ENCODE measurements at places on chromosomes 16 and 17. TPM values are rescaled to one million over a fixed set of nuclear protein-coding genes. Genes with fewer than 3 reads are reported as not detected.
A peak's percentile ranks its signal among the peaks of the same experiment; 100 is the strongest.

- DNase-seq = no peak
These were observed 835.6 kb upstream of the RBFOX1 start for GRCh38 chr16:6496996-6497395.

- DNase-seq = no peak
These were observed 525.2 kb upstream of the GOT2 start for GRCh38 chr16:59259074-59259949.

GRCh38 chr17:31458829-31459228 is 67.4 kb downstream of the RAB11FIP4 start:
- no peak for DNase-seq

- peak; percentile 79 for DNase-seq
These were observed 59.8 kb downstream of the BAIAP2 start for GRCh38 chr17:81094509-81095382.

GRCh38 chr16:84618581-84619460 is 943 bp upstream of the COTL1 start:
- DNase-seq = peak; percentile 37

The SLC38A8 gene
- total RNA-seq = not detected

DNA sequence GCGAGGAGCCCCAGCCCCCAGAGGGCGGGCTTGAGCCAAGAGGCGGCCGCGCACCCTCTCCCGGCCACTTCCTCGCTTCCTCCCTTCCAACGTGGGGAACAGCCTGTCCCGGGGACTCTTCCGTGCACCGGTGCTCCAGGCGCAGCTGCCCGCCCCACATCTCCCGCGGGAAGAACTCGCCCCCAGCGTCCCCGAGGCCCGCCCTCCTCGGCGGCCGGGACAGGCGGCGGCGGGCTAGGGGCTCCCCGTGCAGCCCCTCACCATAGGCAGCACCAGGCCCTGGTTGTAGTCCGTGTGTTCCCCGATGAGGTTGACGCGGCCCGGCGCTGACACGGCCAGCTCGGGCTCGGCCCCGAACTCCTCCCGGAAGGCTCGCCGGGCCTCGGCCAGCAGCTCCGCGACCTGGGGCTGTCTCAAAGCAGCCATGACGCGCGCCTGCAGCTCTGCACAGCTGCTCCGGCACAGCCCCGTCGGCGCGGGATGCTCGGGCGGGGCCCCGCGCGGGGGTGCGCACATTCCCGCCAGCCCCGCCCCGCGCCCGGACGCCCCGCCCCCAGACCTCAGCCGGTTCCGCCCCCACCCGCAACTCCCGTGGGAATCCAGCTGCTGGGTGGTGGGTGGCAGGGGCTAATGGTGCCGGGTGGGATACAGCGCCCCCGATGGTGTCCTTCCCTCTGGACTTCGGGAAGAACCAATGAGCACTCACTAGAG is at the start of gene GALK1:
Gene GALK1 (minus strand): TSS at position 482 of the 711 bp plus-strand sequence. CDS start 56 bp downstream, at position 426.
- peak; percentile 69 for DNase-seq

DNA sequence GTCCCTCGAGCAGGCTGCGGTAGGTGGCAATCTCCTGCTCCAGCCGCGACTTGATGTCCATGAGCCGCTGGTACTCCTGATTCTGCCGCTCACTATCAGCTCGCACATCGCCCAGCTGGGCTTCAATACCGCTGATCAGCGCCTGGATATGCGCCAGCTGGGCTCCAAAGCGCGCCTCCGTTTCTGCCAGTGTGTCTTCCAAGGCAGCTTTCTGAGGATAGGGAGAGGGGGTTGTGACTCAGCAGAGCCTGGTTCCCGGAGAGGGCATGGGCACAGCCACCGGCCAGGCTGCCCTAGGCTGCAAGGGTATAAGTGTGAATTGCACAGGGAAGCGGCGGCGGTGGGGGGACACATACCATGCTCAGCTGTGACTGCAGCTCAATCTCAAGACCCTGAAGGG is 4.3 kb downstream of the KRT19 start:
- DNase-seq = no peak

GRCh38 chr17:66347661-66348514 is 45.5 kb downstream of the PRKCA start:
- no peak for DNase-seq

DNA sequence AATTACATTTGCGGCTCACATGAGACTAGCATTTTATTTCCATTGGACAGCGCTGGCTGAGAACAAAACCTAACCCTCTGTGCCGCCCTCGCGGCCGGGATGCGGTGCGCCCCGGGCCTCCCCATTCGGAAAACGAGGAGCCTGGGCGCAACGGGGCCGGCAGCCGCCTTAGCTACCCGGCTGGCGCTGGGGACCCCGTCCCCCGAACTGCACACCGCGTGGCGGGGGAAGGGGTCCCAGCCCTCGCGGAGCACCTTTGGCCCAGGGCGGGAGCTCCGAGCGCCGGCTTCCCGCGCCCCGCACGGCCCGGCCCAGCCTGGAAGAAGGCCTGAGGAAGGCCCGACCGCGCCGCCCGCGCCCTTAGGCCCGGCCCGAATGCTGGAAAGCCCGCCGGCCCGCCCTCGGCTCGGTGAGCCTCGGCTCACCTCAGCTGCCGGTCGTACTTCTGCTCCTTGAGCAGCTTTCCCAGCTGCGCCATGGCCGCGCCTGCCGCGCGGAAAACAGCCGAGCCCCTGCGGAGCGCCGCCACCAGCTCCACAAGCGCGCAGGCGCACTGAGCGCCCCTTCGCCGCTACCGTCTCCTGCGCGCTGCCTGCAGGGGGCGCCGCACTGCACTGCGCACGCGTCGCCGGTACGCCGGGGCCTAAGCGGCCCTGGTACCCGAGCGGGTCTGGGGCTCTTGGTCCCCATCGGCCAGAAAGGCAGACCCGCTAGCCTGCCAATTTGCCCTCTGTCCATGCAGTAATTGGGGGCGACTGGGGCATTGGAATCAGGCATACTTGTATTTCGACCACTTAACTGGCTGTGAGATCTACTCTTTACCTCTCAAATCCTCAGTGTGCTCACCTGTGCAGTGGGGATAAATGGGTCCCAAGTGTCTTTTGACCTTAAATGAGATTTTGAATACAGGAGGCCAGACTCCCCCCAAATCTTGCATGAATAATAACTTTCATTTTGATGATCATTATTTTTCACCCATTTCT is at the start of gene NAE1:
Gene NAE1 (minus strand): TSS at position 555 of the 983 bp plus-strand sequence. CDS start 77 bp downstream, at position 478.
- peak; percentile 94 for DNase-seq

The PRAC2 gene
- total RNA-seq = not detected

The SEZ6L2 gene
- total RNA-seq = 9.3 TPM

- DNase-seq = peak; percentile 85
These were observed 1.4 kb downstream of the PRAC2 start for GRCh38 chr17:48724251-48725003.

DNA sequence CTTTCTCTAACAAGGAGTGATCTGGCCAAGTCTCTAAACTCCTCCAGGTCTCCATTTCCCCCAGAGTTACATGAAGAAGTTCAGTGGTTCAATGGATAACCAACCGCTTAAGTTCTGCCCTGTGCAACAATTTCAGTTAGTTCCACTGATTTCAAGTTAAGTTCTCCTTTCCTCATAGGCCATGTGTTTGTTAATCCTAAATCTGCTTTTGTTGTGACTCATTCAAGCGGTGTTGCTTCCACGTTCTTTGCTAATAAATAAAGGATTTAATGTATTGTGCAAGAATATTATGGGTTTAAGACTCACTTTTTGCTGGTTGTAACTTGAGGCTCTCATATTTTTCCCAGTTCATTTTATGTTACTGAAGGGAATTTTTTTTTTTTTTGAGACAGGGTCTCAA is 36.3 kb downstream of the GNA13 start:
- no peak for DNase-seq

- no peak for DNase-seq
These were observed 2.6 kb downstream of the RMI2 start for GRCh38 chr16:11347831-11348230.

The NATD1 gene
- total RNA-seq = 6.7 TPM

- DNase-seq = no peak
These were observed 7.2 kb downstream of the CA7 start for GRCh38 chr16:66851166-66851964.

DNA sequence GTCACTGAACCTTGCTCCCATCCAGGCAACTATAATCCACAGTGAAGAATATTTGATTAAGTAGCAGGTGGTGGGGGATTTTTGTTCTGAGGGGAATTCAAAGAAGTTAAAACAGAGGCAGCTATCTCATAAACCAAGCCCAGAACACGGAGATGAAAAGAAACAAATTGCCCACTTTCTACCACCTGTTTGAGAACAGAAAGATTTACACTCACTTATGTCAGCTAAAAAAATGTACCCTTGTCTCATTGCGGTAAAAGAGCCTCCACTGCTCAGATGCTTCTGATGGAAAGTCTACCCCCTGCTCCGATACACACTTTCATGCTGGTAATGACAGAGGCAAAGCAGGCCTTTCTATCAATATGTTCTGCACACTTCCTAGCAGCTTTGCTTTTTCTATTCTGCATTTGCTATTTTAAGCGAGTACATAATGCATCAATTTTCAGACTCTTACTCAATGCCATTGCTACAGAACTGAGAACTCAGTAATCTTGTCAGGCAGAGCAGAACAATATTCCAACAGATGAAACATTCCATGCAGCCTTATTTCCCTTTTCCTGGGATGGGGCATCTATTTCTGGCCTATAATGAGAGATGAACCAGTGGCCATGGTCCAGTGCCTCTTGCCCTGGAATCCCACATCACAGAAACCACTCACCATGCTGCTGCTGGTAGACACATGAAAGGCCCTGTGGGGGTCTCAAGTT is 29.0 kb downstream of the CDK5R1 start:
- DNase-seq = no peak

The KIFC3 gene
- total RNA-seq = 25.1 TPM

The C1QTNF8 gene
- 0.30 TPM for total RNA-seq

The NXPH3 gene
- total RNA-seq = 1.1 TPM

DNA sequence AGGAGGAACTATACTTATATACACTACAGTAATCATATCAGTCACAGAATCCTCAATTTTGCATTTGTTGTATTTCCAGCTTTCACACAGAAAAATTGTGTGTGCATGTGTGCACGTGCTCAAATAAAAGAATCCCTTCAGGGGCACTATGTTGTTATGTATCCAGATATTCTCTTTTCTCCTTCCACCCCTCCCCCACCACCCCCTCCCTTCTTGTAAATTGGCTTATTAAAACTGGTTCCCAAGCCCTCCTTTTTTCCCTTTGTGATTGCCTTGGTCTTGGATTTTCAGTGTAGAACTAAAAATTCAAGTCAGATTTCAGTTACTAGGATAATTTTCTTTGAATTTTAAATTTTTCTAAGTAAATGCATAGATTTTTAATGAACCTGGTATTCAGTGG is 86.3 kb downstream of the WNT3 start:
- DNase-seq = no peak

The KRT33B gene
- not detected for total RNA-seq

GRCh38 chr16:17497648-17498047 is 26.9 kb upstream of the XYLT1 start:
- no peak for DNase-seq

DNA sequence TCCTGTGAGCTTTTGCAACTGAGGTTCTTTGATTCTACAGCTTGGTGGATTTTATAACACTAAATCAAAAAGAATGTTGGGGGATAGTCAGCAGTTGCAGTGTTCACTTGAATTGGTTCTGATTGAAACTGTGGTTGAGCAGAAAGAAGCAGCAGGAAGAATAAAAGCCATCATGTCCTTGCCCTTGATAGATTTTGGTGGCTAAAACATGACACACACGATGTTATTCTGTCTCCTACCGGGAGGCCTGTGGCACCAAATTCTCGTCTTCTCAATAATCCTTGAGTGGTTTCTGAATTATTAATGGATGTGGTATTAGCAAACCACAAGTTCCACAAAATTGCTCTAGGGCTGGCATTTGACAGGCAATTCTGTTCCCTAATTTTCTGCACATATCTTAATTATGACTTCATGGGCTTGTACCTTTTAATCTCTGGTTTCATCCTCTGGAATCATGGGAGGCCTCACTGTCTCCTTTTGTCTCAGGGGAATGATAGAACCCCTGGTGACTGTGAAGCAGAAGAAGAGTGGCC is 338.2 kb downstream of the SNX29 start:
- no peak for DNase-seq

DNA sequence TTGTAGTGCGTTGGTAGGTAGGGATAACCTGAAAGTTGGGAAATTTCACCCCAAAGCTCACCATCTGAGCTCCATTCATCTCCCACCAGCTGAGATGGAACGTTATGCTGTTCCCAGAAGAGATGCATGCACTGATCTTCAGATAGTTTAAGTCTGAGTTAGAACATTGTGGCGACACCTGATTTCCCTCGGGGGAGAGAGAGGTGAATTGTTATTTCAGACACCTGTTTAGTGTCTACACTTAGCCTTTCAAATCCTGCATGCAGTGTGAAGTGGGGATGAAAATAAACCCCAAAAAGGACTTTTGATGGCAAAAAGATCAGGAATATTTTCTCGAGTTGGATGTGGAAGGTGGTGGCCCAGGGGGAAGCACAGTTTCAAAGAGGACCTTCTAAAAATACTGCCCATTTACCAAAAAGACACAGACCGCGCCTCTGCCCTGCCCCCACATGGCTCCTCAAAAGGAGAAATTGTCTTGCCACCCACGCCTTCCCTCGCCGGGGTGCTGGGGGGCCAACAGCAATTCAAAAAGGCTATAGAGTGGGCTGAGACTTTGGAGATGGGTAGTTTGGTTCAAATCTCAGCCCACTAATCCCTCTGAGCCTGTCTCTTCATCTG is 11.4 kb downstream of the CIITA start:
- no peak for DNase-seq

The MYH13 gene
- not detected for total RNA-seq

DNA sequence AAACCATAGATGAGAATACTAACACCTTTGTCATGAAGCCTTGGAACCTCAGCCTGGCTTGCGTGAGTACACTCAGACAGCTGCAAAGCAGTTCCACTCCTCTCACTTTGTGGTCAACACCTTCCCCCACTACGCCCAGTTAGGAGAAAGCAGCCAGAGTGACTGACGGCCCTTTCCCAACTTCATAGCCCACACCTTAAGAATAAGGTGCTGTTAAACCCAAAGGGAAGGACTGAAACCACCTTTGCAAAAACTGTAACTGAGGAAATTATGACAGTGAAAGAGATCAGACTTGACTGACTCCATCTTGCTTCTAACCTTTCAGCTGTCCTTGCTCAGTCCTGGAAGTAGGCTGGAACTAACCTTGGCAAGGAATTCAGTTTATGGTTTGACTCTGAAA is 13.7 kb downstream of the N4BP1 start:
- DNase-seq = no peak

The ABCC6 gene
- 0.77 TPM for total RNA-seq

DNA sequence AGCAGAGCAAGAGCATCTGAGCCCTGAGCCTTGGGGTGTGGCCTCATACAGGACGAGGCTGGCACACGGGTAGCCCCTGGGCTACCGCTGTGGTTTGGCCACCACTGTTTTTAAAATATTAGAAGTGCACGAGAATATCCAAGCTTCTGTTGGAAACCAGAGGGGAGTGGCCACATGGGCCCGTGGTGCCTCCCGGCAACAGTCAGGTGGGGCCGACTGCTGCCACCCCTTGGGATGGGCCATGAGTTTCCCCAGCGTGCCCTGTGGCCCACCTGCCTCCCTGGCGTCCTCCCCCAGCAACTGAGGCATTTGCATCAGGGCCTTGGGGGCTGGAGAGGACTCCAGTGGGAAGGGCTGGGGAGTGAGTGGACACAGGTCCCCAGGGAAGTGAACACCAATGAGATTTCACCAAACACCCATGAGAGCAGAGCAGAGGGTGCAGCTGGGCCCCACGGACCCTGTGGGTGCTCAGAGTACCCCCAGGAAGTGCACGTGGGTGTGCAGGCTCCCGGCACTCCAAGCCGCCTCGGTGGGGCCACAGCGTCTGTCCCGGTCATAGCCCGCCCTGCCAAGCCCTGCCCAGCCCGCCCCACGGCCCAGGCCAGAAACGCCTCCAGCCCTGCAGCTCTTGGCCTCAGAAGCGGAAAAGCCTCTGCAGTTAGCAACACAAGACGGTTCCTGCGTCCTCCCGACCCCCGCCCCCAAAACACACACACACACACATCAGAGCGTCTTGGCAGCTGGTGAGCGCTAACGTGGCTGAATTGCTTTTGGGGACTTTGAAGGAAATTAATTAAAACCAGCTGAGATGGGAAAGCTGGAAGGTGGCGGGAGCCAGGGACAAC is 22.7 kb downstream of the ZNF469 start:
- DNase-seq = no peak
